Stimulated activated CD4-positive, alpha-beta T cell treated with anti-CD3 and anti-CD28 coated beads, Interleukin-4, amount 100 ng/mL, for 48 hours (primary cell): ENCODE measurements at places on chromosomes 7 and 10.

- no peak for DNase-seq
These were observed 15.2 kb upstream of the APBB1IP start for GRCh38 chr10:26422977-26423376.

DNA sequence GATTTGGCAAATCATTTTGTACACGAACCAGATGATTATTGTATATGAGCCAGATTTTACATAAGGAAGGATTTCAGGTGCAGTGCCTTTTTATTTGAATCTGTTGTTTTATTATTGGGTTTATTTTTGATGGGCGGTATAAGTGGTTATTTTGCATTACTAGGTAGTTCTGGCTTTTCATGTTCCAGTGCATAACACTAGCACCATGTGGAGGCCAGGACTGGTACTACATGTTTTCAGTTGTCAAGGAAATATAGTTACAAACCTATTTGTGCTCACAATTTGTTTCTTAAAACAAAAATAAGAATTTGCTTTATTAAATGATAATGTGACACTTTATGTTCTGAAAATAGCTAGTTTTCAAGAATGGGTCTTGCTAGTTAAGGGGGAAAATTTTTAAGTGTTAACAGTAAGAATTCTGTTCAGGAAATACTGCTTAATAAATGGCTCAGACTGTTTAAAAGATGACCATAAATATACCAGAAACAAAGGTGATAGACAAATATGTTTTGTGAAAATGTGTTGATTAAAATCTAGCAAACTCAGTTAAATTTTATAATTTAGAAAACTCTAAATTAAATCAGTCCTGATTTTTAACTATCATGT, 7.1 kb upstream of the SEMA3E start:
- DNase-seq, result no peak

- no peak for DNase-seq
These were observed 91.2 kb upstream of the PARD3 start for GRCh38 chr10:34906067-34906965.

GRCh38 chr7:78850093-78850740, 603.2 kb downstream of the MAGI2 start:
- DNase-seq, result no peak

- DNase-seq, result no peak
These were observed 332.6 kb upstream of the ZNF32 start for GRCh38 chr10:43981232-43981631.

- no peak for DNase-seq
These were observed 9.0 kb downstream of the FAS start for GRCh38 chr10:88999625-89000024.

DNA sequence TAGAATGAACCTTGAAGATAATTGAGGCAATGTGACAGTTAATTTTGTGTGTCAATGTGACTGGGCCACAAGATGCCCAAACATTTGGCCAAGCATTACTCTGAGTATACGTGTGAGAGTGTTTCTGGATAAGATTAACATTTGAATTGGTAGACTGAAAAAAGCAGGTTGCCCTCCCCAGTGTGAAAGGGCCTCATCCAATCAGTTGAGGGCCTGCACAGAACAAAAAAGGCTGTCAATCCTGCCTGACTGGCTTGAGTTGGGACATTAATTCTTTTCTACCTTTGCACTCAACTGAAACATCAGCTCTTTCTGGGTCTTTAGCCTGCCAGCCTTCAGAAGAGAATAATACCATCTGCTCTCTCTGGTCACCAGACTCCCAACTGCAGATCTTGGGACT, 56.6 kb upstream of the PDE1C start:
- no peak for DNase-seq

DNA sequence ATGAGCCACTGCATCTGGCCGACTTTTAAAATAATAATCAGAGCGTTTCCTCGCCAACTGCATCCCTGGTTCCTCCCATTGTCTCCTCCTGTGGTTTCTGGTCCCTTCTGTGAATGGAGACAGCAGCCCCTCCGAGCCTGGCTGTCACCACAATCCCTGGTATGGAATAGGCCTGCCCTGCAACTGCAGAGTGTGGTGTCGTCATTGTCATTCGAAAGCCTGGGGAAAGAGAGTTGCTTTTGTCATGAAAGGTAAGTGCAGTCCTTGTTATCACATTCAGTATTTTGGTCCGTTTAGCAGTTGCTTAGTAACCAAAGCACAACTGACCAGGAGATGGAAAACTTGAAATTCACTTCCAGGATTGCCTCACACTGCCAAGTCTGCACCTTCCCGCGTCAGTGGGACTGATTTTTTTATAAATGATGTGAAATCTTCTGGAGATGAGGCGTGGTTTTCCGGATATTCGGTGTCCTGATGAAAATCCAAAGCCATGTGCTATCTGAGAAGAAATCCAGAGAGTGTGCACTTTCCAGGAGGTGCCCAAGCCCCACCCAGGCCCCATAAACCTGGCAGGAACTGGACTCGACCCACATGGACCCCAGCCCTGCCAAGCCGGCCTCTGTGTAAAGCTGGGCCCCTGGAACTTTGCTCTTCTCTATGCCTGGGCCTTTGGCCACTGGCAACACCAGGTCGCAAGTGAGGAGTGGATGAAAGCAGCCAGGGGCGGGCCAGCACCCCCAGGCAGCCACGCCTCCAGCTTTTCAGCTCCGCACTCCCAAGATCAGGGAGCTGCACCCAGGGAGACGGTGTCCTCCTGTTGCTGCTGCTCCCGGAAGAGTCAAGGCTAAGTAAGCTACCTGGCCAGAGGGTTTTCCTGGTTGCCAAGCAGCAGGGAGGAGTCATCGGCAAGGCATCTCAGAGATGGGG, 133.7 kb upstream of the SH2B2 start:
- DNase-seq, result no peak

DNA sequence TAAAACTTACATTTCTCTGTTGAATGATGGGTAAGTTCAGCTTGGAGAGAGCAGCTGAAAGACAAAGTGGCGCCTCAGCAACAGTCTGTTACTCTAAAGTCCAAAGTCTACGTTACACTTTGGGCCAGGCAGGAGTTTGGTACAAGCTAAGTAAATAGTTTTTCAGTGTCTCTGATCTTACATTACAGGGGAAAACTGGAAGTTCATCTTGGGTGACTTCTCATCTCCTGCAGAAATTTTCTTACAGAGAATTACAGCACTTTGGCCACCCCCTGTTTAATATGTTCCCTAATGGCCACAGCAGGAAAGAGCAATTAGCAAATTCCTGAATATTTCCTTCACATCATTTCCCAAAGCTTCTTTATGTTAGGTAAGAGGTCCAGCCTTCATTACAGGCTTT, 67.1 kb downstream of the ABCC2 start:
- DNase-seq, result no peak

DNA sequence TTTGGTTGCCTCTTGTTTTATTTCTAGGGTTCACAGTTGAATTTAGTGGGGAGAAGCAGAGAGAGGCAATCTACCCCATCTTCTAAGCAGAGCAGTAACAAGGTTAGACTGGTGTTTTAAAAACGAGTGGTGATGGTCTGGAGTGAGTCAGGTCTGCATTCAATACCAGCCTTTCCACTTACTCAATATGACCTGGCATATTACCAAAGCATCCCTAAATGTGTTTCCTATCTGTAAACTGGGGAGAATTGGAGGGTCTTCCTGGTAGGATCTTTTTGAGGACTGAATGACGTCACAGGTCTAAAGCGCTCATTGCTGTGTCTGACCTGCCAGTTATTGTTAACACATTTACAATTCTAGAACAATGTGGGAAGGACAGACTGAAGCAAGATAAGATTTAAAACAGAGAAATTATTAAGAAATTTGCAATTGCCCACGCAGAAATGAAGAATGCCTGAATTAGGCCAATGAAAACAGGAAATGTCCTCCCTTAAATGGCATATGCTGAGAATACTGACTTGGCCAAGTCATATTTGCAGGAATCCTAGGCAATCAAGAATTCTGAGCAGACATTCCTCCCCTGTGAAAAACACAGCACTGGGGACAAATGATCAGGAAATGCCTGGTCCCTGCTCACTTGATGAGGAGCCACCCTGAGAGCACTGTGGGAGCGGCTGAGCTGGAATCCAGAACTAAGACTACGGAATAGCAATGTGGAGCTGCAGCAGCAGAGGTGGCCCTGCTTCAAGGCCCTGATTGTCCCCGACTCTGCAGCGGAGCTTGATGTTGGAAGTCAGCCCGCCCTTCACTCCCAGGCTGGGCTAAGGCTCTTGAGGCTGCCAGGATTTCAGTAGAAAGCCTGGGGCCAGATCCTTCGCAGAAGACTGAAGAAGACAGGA, 184.5 kb upstream of the CXCL12 start:
- no peak for DNase-seq

DNA sequence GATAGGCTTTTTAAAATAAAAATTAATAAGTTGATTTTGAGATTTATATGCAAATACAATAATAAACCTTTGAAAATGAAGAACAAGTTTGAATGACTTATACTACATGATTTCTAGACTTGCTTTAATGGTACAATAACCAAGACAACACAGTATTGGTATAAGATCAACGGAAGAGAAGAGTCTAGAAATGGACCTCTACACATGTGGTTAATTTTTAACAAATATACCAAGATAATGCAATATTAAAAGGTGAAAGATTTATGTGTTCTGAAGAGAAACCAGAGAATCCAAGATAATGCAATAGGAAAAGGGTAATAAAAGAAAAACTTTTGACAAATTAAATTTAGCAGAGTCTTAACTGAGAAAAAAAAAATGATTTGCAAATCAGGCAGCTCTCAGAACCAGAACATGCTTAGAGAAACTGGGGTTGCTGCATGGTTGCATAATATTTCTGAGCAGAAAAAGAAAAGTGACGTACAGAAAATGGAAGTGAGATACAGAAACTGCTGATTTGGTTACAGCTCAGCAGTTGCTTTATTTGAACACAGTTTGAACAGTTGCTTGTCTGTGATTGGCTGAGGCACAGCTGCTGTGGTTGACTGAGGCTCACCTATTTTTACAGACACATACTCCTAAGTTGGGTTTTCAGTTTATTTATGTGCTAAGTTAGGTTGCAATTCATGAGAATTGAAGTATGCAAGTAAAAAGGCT, 365.9 kb downstream of the CRPPA start:
- DNase-seq, result no peak

- no peak for DNase-seq
These were observed 89.8 kb downstream of the ARL4A start for GRCh38 chr7:12777257-12777656.

DNA sequence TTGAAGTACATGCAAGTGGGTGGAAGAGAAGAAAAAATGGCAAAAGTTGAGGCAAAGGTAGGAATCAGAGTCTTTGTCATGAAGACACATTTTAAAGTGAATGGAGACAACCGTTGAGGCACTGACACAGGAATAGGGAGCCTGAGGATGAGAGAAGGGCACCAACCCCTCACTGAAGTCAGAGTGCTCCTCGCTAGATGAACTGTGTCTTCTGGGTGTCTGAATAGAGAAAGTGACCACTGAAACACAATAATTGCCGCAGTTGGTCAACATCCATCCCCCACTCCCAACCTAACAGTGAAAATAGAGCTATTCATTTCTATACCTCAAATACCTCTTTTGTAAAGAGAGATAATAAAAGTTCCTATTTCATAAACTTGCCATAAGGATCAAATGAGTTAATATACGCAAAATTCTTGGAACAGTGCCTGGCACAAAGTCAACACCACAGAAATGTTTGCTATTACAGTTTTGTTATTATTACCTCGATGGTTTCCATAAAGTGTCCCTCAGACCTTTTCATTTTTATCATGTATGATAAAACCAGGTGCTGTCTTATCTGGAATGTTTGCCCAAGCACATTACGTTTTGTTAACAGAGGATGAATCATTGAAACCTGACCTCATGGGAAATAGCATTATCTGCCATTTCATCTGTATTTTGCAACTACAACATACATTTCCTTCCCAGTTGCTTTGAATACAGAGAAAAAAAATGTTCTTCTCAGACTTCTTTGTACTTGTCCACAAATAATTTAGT, 61.8 kb upstream of the SP4 start:
- no peak for DNase-seq

GRCh38 chr7:12941512-12941911, 254.1 kb downstream of the ARL4A start:
- DNase-seq, result no peak

- no peak for DNase-seq
These were observed 9.1 kb upstream of the PRKAR2B start for GRCh38 chr7:107035446-107035845.

- DNase-seq, result no peak
These were observed 36.8 kb downstream of the LRRC72 start for GRCh38 chr7:16563281-16564022.

- DNase-seq, result no peak
These were observed 252.2 kb downstream of the NSUN6 start for GRCh38 chr10:18399158-18399557.

DNA sequence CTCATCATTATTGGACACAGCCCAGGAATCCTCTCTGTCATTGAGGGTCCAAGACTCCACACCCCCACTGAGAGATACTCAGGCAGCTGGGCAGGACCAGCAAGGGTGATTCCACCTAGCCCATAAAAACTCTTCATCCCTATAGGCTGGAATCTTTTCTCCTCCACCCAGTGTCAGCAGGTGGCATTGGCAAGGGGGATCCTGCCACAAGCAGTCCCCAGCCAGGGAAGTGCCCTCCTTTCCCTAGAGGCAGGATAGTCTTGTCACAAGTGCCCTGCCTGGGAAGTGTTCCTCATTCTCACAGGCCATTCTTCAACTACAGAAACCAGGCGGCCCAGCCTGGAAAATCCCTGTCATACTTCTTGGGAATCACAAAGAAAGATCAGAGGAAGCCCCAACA, 533.6 kb downstream of the GRID1 start:
- DNase-seq, result no peak

GRCh38 chr7:133353775-133354174, 100.9 kb downstream of the EXOC4 start:
- DNase-seq, result no peak
